ENCODE measurements at places on chromosomes 13 and 19. TPM values are rescaled to one million over a fixed set of nuclear protein-coding genes. Genes with fewer than 3 reads are reported as not detected.
A peak's percentile ranks its signal among the peaks of the same experiment; 100 is the strongest.

GRCh38 chr13:66875264-66875663, 354.9 kb downstream of the PCDH9 start:
- no peak for DNase-seq

The KLHL1 gene
- total RNA-seq, result not detected

GRCh38 chr19:33204136-33204973, 10.2 kb downstream of the LRP3 start:
- DNase-seq, result no peak

DNA sequence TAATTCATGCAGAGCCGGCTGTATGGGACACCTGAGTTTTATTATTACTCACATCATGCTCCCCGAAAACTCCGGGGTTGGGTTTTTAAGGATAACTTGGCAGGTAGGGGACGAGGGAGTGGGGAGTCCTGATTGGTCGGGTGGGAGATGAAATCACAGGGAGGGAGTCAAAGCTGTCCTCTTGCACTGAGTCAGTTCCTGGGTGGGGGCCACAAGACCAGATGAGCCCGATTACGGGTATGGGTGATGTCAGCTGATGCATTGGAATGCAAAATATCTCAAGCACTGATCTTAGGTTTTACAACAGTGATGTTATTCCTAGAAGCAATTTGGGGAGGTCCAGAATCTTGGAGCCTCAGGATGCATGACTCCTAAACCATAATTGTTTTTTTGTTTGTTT, 18.6 kb upstream of the COG3 start:
- DNase-seq, result no peak

DNA sequence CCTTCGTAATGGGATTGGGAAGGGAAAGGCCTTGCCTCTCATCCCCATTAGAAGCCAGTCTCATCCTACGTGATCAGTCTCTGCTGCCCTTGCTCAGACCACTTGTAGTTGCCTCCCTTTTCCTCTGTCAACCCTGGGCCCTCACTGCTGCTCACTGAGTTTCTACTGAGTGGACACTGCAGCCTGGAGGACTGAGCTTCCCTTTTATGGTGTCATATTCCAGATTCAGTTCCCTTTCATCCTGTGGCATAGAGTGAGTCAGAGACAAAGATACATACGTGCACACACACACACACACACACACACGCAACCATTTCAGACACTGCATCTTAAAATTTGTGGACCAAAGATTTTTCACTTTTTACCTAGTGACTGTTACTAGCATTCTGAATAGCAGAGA, 56.6 kb downstream of the COG3 start:
- DNase-seq, result no peak

DNA sequence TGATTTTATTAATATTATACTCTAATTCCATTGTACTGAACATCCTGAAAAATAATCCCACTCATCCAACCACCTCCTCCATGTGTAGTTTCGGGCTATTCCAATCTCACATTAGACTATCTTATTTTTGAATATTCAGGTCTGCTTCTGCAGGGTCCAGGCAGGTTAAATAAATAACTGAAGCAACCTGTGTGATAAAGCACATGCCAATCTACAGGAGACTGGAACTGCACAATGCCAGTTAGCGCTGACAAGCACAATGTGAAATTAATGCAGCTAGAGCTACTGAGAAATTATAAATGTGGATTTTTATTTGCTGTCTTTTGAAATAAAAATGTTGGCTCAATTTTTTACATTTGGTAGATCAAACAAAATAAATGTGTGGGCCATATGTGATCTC, 540.1 kb upstream of the ATXN8OS start:
- no peak for DNase-seq

The B9D2 gene
- 26.4 TPM for total RNA-seq

The FDX2 gene
- total RNA-seq, result 27.5 TPM

DNA sequence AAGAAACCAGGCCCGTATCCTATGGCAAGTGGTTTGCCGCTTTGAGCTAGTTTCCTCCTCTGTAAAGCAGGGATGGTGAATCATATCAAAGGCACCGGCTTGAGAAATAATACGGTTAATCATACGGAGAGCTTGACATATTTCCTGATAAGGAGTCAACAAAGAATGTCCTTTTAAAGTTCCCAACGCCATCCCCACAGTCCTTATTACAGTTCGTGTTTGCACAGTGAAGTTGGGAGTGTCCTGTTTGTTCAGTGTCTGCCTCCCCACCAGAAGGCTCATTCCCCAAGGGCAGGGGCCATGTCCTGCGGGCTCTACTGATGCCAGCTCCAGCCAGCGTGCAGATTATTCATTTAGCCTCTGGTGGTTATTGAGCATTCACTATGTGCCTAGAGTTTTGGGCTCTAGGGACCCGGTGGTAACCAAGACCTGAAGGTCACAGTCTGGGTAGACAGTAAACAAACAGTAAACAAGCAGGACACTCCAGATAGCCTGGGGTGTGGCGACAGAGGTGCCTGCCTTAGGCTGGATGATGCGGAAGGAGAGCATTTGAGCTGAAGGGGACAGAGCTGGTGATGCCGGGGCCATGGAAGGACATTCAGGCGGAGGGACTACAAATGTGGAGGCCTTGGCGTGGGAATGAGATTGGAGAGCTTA, 6.3 kb downstream of the GRAMD1A start:
- no peak for DNase-seq

DNA sequence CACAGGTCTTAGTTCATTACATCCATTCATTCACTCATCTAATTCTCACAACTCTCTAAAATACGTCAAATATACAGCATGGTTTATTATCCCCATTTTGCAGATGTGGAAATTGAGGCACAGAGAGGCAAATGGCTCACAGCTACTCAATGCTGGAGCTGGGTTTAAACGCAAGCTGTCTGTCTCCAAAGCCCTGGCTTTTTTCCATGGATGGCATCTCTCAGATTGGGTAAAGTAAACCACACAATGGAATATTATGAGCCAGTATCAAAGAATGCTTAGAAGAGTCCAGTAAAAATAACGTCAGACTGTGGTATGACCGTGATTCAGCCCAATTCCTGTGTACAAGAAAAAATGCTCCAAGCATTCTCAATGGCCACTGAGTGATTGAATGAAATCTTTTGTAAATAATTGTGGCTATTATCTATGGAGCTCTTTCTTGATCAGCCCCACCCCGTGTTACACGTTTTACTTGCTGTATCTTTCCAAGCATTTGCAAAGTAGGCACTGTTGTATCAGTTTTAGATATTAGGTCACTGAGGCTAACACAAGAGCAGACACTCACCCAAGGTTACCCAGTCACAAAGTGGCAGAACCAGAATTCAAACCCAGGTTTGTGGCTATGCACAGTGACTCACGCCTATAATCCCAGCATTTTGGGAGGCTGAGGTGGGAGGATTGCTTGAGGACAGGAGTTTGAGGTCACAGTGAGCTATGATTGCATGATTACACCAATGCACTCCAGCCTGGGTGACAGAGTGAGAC, 5.5 kb upstream of the ACP7 start:
- DNase-seq, result no peak

The ZNF556 gene
- total RNA-seq, result not detected

DNA sequence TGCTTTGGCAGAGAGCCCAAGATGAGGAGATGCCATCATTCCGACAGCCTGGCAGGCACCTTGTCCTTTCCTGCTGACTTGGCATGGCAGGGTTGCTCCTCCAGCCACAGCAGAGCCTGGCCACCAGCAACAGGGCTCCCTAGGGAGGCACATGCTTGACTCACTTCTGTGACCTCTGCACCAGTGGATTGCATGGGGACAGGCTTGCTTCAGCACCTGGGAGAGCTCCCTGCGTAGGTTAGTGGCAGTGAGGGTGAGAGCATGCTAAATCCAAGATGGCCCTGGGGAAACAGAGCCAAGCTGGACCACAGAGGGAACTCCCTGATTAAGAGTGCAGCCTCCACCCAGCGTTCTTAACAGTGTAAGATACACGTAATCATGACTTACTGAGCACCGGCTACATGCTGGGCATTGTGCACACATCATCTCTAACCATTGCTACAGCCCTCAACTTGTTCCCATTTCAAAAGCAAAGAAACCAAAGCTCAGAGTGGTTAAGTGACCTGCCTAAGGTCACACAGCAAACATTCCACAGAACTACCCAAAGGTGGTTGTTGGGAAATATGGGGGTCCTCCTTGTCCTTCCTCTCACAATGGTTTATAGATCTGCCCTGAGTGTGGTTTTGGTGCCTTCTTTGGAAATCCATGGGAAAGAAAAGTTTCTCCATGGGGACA, 116.6 kb upstream of the UQCRFS1 start:
- no peak for DNase-seq

DNA sequence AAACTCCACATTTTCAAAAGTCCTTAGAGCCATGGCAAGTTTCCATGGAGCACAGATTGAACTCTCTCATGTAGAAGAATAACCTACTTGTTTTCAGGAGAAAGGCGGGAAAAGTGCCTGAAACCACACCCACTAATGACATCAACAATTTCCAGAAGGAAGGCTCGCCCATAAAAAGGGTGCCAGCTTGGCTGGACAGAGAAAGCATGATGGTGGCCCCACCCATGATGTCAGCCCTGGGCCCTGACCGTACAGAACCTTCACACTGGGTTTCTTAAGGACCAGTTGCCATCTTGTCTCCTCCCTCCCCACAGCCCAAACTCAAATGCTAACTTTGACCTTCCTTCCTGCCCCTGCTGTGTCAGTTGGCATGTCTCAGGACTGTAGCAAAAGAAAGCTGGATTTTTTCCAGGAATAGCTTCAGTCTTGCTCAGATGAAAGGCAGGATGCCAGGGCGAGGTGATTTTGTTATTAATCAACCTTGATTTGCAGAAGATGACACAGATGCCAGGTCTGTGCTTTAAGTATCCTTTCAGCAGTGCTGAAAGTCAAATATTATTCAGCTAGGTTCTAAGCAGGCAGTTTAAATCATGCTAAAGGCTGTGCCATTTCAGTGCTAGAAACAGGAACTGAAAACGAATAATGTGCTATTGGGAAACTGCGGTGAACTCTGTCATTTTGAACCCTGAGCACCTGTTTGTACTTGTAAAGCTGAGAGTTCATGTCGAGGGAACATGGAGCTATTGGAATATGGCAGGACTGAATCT, 89.5 kb upstream of the RFC3 start:
- no peak for DNase-seq

DNA sequence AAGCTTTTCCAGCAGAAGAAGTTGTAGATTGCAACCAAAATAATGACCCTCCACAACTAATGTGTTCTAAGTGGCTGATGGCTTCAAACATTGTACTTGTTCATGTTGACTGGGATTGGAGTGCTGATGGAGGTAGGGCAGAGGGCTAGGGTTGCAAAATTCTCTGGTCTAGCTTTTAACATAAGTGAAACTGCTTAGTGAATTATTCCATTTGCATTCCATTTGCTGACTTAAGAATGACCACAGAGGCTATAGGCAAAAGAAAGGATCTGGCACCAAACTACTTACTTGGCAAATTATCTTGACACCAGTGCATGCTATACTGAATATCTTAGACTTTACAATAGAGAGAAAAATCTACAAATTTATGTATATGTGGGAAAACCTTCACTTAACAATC, 287.0 kb downstream of the FGF9 start:
- no peak for DNase-seq

DNA sequence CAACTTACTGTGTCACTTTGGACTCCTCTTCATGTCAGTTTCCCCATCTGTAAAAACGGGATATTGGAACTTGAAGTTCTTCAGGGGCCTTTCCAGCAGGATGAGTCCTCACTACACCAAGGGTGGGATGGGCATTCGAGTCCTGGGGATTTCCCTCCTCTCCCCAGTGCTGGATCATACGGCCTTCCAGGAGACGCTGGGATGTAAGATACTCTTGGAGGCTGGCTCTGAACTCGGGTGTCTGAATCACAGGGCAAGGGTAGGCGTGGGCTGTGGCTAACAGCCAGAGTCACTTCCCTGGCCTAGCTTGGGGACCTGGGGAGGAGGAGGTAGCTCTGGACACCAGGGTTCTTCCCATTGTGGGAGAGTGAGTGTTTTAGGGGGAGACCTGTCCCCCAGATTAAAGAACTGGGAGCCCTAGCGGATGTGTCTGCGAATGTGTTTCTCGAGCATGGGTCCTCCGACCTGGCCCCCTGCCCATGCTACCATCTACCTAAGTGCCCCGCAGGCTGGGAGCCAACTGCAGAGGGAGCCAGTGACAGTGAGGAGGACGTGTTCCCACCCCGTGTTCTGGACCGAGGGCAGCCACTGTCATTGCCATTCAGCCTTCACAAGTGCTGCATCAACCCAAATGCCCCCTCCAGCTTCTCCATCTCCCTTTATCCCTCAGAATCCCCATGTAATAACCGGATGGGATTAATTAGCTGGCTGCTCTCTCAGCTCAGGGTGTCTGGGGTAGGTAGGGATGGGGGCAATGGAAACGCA, 2.4 kb upstream of the CYTH2 start:
- DNase-seq, result no peak

DNA sequence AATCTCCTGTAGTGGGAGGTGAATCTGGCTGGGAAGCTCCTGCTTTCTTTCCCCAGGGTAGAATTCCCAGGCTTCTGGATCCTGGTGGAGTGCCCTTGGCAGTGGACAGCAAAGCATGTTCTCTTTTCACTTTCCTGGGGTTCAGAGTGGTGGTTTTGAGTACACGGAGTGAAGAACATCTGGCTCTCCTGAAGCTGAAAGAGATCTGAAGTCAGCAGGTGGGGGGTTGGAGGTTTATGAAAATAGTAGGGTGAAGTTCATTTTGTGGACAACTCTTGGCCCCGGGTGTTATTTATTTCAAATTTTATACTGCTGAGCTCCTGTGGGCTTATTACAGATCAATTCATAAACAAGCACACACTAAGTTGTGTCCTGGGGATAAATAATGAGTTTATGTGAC, 497.3 kb downstream of the KLF5 start:
- DNase-seq, result no peak

The CCL25 gene
- total RNA-seq, result 0.27 TPM

- peak; percentile 26 for DNase-seq
Observed at GRCh38 chr19:41999071-41999877, 5.2 kb upstream of the ATP1A3 start.

The ZNF534 gene
- total RNA-seq, result under 0.01 TPM

The RGL3 gene
- total RNA-seq, result not detected

DNA sequence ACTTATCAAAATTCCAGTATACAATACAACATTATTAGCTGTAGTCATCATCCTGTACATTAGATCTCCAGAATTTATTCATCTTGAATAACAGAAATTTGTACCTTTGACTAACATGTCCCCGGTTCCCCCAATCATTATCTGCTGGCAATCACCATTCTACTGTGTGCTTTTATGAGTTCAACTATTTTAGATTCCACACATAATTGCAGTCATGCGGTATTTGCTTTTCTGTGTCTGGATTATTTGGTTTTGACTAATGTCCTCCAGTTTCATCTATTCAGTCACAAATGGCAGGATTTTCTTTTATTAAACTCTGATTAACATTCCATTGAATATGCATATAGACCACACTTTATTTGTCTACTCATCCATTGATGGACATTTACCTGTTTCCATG, 530.7 kb upstream of the SLITRK1 start:
- DNase-seq, result no peak

GRCh38 chr19:42132030-42132628, at the start of gene POU2F2:
TSS of gene POU2F2 (minus strand) at chr19:42132446. CDS start at chr19:42132411, 35 bp downstream.
- peak; percentile 90 for DNase-seq

DNA sequence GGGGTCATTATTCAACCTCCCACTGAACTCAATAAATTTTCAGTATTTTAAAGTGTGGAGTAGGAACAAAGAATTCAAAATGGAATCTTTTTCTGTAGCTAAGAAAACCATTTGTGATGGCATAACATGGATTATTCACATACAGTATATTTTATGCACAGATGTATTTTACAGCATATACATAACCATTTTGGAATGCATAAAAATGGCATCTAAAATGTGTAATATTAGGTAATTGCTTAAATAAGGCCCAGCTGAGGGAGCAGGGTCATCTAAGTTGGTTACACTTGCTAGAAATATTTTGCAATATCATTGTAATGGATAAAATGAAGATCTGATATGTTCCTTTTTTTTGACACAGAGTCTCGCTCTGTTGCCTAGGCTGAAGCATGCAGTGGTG, 146.9 kb downstream of the LMO7 start:
- DNase-seq, result no peak

GRCh38 chr13:111474136-111475002, 153.9 kb downstream of the TEX29 start:
- DNase-seq, result no peak

All from hematopoietic multipotent progenitor cell (in vitro differentiated cells).